ENCODE measurements at places on chromosomes 1 and 21.

DNA sequence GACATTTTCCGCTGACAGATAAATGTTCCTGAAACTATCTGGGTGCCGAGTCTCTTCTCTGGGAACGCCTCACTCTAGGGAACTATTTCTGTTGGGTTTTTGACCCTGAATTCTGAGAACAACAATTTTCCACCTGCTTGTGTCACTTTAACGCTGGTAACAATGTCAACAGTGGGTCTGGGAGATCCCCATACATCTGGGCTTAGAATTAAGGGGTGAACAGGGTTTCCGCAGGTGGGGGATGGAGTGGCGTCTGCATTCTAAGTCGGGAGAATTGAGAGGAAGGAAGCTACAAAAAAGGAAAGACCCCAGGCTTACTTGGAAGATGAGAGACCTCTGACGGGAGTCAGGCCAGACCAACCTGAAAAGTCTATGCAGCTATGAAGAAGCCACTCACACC lies 8.7 kb downstream of the CD247 start:
- no peak for DNase-seq

DNA sequence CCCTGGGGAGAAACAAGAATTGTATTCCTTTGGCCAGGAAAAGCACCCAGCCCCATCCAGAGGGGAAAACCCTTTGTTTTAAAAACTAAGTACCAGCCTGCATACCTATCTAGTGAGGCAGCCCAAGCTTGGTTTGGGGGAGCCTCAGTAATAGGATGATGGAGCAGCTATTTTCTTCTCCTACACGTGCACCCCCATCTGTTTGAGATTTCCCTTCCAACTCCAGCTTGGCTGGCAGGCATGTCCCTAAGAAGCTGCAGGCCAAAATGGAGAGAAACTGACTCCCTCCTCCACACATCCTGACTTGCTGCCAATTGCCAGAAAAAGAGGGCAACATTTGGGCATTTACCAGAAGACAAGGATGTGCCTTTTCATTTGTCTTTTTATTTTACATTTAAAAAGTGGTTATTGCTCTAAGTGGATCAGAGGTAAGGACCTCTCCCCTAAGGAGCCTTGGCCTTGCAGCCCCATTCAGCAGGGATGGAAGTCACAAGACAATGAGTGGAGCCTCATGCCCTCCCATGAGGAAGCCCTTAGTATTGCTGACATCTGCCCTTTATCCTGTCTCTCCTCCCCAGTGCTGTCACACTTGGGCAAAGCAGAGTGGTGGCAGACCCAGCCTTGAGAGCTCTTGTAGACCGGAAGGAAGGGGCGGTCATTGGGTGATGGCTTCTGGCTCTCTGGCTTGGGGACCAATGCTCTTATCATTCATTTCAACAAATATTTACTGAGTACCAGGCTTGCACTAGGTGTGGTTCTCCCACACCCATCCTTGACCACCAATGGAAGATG lies 8.6 kb downstream of the FNDC5 start:
- DNase-seq: no peak

- DNase-seq: no peak
These were observed 20.7 kb upstream of the HPCAL4 start for GRCh38 chr1:39711966-39712340.

DNA sequence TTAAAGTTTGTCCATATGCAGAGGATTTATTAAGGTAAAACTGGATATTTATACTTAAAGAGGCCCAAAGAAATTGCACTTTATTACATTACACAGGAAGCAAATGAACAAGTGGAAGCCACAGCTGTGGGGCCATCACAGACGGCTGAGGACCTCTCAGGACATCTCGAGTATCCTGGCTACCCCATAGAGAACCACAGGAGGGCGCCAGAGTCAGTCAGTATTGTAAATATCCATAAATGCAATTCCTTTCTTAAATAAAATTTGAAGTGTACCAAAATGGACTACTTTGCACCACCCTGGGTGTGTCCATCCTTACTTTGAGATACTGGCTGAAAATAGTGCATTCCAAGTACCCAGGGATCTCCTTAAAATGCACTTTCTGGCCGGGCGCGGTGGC lies 257.2 kb downstream of the MRPL39 start:
- no peak for DNase-seq

GRCh38 chr1:25184001-25184762 lies 48.1 kb downstream of the SYF2 start:
- DNase-seq: no peak

DNA sequence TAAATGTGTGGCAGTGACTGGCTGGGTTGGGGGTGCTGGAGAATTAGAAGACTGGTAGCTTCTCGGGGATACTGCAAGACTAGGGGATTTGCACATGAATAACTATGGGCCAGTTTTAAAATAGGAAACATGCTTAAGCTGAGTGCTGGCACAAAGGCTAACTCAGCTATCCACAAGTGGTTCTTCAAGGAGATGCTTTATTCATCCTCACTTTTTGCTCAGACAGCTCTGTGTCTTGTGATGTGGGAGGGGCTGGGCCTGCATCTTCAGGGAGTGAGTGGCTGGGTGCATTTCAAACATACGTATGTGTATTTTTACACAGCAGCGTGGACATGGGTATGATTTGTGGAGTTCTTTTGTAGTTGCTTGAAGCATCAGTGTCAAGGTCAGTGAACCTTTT lies 2.3 kb downstream of the COQ8A start:
- DNase-seq: no peak

DNA sequence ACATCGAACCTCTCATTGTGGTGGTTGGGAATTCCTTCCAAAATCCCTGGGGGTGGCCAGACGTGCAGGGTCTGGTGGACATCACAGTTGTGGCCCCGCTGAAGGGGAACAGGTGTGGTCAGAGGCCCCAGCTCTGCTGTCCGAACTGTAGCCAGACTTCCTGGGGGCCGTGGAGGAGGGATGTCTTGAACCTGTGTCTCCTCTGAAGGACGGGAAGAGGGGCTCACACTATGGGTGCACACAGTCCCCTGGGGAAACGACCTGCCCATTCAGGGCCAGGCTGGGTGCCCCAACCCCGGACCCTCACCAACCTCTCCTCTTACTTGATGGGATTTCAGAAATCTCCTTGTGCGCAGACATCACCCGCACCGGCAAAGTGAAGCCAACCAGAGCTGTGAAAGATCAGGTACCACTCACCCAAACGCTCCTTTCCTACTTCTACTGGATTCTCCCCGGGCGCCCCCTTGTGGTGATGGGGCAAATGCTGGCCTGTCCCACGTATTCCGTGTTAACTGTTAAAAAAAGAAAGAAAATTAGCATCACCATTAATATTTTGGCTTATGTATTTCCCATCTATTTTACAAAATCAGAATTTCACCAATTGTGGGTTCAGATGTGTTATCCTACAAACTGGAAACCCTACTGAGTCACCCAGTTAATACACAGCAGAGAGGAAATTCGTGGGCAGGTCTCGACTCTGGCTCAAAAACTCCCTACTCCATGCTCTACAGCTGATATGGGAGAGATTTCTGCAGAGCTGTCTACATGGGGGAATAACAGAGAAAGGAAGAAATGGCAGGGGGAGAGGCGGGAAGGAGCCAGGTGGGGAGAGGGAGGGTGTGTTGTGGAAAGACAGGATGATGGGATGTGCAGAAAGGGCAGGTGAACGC lies 28.1 kb downstream of the PADI4 start:
- peak; percentile 38 for DNase-seq

- DNase-seq: no peak
These were observed 163.6 kb downstream of the CAMTA1 start for GRCh38 chr1:6948861-6949260.

- DNase-seq: no peak
These were observed 825 bp upstream of the DPH5 start for GRCh38 chr1:101026430-101026788.

GRCh38 chr1:241964550-241965282 lies 7.1 kb downstream of the BECN2 start:
- DNase-seq: peak; percentile 59

GRCh38 chr1:109756848-109757521 lies 6.7 kb downstream of the EPS8L3 start:
- no peak for DNase-seq

- DNase-seq: no peak
These were observed 2.4 kb downstream of the TMEM201 start for GRCh38 chr1:9590945-9591668.

DNA sequence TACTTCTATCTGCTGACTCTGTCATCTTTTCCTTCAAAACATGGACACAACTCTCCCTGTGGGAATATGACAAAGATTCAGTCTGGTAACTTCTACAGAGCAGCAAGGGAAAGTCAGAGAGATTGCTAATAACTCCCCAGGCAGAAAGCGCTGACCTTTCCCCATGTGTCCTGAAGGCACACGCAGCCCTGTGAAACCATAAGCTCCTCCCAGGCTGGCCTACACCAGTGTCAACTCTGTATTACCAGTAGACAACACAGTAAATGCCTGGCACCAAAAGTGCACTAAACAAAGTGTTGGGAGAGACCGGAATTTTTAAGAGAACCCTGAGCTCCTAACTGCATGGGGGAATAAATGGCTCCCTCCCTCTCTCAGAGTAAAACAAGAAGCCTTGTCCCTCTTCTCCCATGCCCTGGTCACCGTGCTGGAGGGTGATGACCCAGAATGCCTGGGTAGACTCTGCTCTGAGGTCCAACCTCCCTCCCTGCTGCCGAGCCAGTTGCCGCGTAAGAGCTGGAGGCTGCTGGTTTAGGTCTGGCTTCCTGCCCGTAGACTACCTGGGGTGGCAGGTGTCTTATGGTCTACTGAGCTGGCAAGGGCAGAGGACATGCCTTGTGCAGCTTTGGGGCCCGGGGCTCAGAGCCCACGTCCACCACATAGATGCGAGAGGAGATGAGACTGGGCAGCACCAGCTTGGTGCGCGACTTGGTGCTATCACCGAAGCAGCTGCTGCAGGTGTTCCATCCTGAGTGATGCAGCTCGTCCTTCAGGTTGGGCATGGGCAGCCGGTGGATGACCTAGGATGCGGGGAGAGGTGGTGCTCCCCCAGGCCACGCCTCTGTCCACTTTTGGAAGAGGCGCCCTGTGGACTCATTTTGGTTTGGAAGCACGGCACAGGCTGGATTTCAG lies 3.9 kb downstream of the SELENBP1 start:
- DNase-seq: no peak

- DNase-seq: no peak
These were observed 1.5 kb downstream of the IVNS1ABP start for GRCh38 chr1:185315445-185316071.

DNA sequence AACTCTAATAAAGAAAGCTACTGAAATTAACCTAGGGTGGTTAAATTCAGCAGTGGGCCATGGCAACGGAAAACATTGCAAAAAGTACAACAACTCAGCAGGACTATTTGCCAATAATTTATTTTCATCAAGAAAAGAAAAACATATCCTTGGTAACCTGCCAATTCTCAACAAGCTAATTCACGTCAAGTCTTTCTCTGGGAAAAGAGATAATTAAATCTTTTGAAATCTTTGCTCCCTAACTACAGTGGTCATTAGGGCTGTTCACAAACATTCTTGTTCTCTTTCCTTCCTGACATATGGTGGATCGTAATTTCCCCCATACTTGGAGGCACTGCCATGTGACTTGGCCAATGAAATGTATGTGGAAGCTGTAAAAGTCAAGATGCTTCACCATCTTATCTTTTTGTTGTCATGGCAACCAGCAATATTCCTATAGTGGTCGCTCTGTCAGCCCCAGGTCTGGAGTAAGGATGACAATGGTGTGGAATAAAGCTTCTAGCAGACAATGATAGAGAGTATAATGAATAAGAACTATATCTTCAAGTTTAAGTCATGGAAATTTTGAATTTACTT lies 29.6 kb upstream of the ZNF326 start:
- no peak for DNase-seq

- DNase-seq: no peak
These were observed 121.2 kb downstream of the SLC45A1 start for GRCh38 chr1:8439015-8439702.

DNA sequence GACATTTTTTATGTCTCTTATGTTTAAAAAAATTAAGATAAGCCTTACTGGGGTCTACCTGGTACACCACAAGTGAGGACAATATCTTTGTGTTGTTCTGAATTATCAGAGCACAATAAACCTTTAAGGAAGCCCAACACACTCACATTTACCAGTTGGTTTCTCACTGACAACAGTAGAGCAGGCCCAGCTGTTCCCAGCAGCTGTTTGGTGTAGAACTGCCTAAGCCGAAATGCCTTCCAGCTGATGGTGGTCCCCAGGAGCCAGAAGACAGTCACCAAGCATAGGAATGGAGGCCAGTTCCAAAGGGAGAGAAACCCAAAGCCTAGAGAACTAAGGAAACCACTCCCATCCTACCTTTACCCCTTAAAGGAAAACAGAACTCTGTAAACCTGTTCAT lies 428.6 kb upstream of the CAMK1G start:
- DNase-seq: no peak

- no peak for DNase-seq
These were observed 10.3 kb downstream of the FBXO28 start for GRCh38 chr1:224124220-224124619.

GRCh38 chr1:90413519-90413918 lies 303.6 kb downstream of the BARHL2 start:
- DNase-seq: no peak

- DNase-seq: peak; percentile 98
These were observed 92.9 kb downstream of the LAMC2 start for GRCh38 chr1:183278739-183279591.

DNA sequence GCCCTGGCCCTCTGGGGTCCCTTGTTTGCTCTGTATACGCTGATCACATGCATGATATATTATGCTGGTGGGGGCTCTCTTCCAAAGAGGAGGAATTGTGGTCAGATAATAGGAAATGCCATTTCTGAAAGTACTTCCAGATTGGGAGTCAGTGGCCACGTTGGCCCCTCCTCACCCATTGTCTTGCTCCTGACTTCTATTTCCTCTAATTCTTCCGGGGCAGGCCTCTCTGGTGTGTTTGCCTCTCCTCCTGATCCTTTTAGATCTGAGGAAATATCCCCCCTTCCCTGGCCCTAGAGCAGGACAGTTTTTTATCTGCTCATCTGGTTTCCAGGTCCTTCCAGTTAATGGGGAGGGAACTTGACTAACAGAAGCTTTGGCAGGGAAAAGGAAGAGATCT lies 2.9 kb downstream of the VANGL2 start:
- DNase-seq: no peak

DNA sequence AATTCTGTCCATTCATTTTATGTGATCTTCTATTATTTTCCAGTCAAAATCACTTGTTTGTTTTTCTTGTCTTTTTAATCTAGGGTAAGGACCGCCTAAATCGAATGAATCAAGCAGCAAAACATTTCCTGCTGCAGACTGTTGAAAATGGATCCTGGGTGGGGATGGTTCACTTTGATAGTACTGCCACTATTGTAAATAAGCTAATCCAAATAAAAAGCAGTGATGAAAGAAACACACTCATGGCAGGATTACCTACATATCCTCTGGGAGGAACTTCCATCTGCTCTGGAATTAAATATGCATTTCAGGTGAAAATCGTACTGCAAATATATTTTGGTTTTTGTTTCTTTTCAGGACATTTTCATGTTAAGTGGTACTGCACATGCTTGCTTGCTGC lies 20.5 kb downstream of the CLCA4 start:
- no peak for DNase-seq
